ENCODE measurements at places on chromosomes 16 and 17.

DNA sequence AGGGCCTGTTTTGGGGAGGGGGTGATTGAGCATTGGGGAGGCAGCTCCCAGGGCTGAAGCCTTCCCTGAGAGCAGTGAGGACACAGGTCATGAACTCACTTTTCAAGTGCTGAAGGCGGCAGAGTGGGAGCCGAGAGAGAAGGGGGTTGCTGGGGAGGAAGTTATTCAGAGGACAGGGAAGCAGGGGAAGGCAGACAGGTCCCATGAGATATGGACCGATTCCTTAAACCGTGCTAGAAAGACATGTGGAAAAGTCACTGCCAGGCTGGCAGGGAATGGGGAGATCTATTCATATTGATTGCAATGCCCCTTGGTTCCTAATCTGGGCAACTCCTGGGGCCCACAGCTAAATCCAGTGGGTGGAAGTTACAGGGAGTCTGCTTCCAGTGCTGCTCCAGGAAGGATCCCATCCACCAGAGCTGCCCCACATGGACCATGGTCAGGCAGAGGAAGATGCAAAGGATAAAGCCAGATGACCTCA, 1.1 kb downstream of the CCL4 start:
- no peak for DNase-seq

GRCh38 chr17:28494445-28495188, 11.5 kb upstream of the FOXN1 start:
- DNase-seq, result peak; percentile 6

- no peak for DNase-seq
Observed at GRCh38 chr17:48139944-48140343, 32.4 kb downstream of the SNX11 start.

DNA sequence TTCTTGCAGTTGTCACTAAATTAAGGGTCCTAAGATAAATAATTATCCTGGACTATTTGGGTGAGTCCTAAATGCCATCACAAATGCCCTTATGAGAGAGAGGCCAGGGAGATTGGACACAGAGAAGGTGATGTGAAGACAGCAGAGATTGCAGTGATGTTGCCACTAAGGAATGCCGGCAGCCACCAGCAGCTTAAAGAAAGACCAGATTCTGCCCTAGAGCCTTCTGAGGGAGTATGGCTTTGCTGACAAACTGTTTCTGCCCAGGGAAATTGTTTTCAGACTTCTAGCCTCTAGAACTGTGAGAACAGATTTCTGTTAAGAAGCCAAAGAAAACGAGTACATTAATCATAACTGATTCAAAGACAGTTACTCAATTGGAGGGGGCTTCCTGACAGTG, 10.0 kb upstream of the ZNF23 start:
- DNase-seq, result no peak

- no peak for DNase-seq
Observed at GRCh38 chr17:82086941-82087906, 10.8 kb downstream of the FASN start.

DNA sequence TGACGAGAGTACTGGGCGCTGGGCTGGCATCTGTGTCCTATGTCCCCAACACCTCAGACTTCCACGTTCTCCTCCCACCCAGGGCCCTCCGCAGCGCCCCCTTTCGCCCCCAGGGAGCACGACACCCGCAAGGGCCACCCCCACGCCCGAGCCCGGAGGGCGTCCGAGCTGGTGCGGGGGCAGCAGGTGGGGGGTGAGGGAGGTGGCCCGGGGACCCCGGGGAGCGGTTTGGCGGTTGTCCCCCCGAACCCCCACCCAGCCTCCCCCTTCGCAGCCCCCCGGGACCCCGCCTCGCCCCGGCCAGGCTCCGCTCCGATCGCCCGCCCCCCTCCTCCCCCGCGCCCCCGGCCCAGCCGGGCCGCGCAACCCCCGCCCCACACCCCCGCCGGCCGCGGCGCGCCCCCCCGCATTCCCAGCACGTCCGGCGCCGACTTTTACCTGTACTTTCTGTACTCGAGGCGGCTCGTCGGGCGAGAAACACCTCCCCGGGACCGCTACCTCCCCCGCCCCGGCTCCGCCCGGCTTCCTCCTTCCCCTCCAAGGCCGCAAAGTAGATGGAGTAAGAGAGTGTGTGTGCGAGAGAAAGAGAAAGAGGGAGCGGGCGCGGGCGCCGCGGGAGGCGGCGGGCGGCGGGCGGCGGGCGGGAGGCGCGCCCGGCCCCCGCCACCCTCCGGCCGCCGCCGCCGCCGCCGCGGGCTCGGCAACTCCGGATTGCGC, 901 bp downstream of the CDYL2 start:
- DNase-seq, result no peak

GRCh38 chr17:74117087-74117698, 86.3 kb upstream of the RPL38 start:
- DNase-seq, result no peak

- peak; percentile 27 for DNase-seq
Observed at GRCh38 chr17:42818379-42818778, 5.7 kb downstream of the BECN1 start.

DNA sequence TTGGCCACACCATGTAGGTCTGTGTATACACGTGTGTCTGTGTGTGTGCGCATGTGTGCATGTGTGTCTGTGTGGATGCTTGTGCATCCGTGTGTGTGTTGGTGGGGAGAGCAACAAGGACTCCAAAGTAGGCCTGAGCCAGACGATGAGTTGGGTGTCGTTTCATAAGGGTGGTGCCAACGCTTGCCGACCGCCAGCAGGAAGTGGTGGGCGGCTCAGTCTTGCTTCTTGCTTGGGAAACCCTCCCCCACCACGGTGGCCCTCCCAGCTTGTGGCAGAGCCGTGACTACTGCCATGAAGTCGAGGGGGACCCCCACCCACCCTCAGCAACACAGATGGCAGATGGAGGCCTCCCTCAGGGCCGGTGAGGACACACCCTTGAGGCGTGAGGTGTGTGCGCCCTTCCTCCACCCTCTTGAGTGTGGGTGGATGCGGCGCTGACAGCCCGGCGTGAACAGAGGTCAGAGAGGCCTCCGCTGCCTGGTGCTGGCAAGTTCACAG, 17.5 kb downstream of the SBK1 start:
- no peak for DNase-seq

GRCh38 chr17:61570118-61570517, 20.9 kb downstream of the NACA2 start:
- DNase-seq, result no peak

DNA sequence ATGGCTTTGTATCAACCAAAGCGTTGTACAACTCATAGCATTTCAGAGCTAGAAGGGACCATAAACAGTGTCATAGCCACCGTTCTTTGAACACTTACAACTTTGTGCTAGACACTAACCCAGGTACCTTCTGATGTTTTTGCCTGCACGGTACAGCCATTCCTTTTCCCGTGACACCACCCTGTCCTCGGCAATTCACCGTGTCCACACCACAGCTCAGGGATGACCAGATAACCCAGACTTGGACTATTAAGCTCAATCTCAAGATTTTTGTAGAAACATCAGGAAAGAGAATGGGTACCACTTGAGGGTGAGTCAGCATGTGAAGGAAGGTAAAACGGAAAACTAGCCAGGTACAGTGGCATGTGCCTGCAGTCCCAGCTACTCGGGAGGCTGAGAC, 9.8 kb upstream of the CBFB start:
- no peak for DNase-seq
